Fibroblast of the conjunctiva (primary cell): ENCODE measurements at places on chromosomes 1 and 21.
A peak's percentile ranks its signal among the peaks of the same experiment; 100 is the strongest.

DNA sequence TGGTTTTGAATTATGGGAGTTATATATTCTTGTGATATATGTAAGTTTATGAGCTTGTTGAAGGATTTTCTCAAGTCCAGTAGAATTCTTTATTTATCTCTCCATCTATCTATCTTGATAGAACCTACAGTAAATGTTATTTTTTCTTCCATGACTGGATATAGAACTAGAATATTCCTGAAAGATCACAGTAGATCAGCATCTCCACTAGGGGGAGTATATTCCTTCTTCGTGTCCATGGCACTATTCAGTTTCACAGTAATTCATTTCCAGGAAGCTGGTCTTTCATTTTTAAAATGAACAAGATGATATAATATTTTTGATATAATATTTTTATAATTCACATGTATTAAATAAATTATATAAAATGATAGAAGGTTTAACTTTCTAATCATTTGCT is 18.8 kb downstream of the TMPRSS15 start:
- peak; percentile 10 for DNase-seq

DNA sequence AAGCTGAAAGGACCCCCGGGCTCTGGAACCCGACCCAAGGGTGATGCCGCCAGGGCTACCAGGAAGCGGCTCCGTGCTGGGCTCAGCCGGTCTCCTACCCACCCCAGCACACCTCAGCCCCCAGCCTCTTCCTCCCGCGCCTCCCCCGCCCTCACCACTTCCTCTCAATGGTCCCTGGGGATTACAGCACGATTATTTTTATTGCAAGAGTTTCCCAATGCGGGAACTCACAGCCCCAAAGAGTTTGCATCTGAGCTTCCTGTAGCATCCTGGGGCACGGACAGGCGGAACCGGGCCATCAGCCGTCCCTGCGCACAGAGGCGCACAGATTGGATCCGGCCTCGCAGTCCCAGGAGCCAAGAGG is 8.7 kb upstream of the SLX9 start:
- no peak for DNase-seq

GRCh38 chr1:39960431-39960958 is 5.5 kb downstream of the MFSD2A start:
- no peak for DNase-seq

- DNase-seq: no peak
These were observed 206.3 kb upstream of the NR5A2 start for GRCh38 chr1:199821029-199821779.

- no peak for DNase-seq
These were observed 98.8 kb downstream of the CCDC185 start for GRCh38 chr1:223492044-223492443.

DNA sequence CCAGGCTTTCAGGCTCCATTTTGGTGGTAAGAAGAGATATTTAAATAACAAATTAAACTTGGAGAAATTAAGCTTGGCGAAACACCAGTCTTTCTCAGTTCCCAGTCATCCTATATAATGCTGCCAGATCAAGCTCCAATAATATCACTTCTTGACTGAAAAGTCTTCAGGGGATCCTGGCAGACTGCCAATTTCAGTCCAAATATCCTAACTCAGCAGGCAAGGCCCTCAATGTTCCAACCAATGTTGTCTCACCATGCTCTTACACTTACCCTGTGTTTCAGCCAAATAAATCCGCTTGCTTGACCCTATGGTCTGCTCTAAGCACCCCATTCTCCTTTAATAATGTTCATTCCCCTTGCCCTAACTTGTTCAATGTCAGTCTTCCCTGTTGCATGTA is 39.9 kb upstream of the BCL10 start:
- no peak for DNase-seq

DNA sequence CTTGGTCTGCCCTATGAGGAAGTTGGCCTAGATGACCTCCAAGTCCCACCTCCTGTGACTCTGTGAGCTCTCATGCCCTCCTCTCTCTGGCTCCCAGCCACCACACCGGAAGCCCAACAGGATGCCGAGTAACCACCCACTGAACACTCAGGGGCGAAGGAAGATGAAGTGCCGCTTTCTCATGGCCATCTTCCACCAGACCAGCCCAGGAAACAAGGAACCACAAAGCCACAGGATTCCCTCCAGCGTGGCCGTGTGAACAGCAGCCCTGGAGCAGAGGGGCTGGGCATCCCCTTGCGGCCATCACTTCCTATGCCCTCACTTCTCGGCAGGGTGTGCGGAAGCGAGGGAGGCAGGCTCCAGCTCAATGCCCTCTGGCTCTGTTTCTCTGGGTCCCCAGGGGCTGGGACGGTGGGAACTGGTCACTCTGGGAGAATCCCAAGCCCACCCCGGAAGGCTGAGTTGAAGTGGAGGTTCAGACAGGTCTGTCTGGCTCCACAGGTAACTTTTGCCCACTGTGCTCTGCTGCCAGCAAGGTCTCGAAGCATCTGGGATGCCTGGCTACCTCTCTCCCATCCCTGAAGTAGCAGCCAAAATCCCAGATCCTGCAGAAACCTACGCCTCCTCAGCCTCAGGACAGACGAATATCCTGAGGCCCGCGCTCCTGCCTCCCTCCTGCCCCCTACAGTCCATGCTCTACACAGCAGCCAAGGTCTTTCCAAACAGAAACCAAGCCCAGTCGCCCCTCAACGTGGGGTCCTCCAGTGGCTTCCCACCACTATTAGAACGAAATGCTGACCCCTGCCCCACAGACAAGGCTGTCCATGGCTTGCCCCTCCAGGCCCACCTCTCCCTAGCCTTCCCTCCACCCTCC is 44.2 kb upstream of the ECE1 start:
- DNase-seq: no peak

DNA sequence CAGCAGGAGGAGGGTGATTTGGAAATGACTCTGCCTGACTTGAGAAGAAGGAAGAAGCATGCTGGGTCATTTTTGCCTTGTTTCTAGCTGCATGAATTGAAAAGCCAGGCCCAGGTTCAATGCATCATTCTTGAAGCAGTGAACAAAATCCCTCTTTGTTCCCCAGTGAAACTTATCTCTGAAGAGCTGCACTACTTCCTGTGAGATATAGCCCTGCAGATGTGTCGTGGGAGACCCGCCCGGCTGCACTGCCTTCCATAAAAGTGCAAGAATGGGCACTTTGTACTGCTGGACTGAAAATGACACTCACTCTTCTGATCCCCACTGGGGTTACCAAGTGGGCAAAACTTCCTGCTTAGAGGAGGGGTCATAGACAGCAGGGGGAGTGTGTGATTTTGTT is 249.2 kb upstream of the NFIA start:
- no peak for DNase-seq

DNA sequence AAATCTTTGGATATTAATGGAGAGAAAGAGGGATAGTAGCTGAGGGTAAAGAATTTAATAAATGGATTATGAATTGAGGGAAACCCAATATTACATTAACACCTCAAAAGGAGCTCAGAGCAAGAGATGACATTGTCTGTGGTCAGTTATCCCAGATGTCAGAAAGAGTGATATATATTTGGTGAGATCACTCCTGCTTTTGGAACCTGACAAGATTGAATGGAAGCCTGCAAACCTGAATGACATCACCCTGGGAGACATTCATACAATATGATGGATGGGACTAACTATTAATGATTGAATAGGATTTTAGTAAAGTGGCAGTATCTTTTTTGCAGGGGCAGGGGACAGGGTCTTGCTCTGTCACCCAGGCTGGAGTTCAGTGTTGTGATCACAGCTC is 6.8 kb upstream of the IFI6 start:
- DNase-seq: no peak

DNA sequence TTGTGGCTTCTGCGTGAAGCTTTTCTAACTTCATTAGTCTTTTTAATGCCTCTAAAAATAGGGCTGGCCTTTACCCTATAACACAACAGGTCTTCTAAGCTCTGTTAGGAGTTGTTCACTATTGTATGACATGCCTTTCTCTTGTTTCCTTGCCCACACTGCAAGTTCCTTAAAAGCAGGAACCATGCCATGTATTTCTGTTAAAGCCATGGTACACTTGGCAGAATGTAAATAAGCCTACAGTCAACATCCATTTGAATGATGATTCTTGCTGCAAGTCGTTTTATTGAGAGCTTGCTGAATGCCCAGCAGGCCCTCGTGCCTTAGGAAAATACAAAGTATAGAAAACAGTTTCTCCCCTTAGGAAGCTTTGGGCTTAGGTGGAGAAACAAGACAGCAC is 214.6 kb downstream of the DUSP10 start:
- no peak for DNase-seq

DNA sequence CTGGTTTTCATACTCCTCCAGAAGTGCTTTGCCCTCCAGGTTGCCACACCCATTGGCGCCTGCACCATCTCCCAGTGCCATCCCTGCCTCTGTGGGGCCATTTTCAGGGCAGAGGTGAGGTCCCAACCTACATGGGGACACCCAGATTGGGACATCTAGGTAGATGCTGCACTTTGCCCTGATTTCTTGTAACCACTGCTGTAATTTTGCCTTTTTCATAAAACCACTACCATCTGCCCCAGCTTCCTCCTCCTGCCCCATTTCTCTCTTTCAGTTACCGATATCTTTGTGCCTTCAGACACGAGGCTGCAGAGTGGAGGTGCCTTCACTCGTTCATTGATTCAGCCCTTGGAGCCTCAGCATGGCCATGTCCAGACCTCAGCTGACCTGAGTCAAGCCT is 21.4 kb downstream of the FAAH start:
- DNase-seq: no peak

DNA sequence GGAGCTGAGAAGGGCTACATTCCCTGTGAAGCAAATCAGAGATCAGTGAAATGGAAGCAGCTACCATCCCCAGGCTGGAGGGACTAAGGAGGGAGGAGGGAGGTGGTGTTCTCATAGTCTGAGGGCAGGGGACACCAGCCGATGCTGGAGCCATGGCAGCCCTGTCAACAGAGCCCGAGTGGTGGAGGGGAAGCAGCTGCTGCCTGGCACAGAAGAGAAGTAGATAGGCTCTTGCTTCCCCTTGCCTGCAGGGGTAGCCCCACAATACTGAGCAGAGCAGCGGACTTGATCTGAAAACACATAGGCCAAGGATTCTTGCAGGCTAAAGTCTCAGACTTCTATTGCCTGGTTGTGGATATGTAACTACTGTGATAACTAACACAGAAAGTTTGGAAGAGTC is 255.1 kb downstream of the FGGY start:
- DNase-seq: no peak

GRCh38 chr1:45512641-45513054 is 9.0 kb downstream of the PRDX1 start:
- DNase-seq: peak; percentile 55

- DNase-seq: peak; percentile 53
These were observed 28.3 kb downstream of the DEGS1 start for GRCh38 chr1:224211206-224211962.

DNA sequence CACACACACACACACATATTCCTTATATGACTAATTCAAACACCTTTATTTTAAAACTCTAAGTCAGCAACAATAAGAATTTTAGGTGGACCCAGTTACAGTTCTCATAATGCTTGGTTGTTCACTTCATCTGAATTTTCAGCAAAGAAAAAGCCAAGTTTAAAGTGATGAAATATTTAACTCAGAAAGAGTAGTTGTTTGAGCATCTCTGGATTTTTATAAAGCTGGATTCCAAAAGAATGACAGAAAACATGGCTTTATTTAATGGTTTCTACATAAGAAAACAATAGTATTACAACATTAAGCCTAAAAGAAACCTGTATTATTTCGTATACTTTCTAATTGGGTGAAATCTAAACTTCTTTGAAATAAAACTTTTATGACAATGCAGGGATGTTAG is 54.2 kb upstream of the ADAMTS5 start:
- DNase-seq: no peak

DNA sequence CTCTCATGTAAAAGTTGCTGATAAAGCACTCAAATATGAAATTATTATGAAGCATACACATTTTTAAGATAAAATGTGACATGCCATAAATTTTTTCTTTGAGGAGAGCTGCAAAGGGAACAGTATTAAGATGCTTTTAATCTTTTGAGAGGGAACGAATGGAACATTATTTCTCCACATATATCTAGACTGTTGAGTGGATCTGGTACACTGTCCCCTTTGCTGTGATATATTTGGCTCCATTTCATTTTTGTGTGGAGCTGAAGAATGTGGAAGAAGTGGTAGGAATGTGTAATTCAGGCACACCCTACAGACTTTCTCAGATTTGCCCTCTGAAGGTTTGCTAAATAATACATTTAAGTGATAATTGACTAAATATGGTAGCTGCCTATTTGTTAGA is 31.7 kb downstream of the PGM1 start:
- DNase-seq: no peak

DNA sequence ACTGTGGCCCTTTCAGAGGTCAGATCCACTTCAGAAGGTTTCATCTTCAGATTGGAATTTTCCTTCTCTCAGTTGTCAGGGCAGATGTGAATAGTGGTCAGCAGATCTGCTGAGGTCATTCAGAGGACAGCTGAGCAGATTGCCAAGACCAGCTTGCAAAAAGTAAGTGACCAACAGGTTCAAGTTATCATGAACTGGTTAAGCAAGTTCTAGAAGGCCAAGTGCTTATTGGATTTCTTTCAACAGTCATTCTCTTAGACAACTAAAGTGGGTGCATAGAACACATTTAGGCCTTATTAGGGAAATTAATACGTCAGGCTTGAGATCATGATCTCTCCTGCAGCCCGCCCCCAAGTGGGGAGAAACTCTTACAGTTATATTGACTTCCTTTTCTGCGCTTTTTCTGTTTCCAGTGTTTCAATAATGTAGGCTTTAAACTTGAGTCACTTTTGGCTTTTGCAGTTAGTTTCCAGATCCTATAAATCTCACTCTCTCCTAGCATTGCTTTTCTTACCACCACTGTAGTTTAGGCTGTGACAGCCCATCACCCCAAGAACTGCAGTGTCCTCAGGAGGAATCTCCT is 96.4 kb downstream of the C1orf21 start:
- DNase-seq: peak; percentile 34

GRCh38 chr1:7026169-7026568 is 240.9 kb downstream of the CAMTA1 start:
- no peak for DNase-seq

- no peak for DNase-seq
These were observed 40.2 kb downstream of the ATP1B1 start for GRCh38 chr1:169146576-169147214.

DNA sequence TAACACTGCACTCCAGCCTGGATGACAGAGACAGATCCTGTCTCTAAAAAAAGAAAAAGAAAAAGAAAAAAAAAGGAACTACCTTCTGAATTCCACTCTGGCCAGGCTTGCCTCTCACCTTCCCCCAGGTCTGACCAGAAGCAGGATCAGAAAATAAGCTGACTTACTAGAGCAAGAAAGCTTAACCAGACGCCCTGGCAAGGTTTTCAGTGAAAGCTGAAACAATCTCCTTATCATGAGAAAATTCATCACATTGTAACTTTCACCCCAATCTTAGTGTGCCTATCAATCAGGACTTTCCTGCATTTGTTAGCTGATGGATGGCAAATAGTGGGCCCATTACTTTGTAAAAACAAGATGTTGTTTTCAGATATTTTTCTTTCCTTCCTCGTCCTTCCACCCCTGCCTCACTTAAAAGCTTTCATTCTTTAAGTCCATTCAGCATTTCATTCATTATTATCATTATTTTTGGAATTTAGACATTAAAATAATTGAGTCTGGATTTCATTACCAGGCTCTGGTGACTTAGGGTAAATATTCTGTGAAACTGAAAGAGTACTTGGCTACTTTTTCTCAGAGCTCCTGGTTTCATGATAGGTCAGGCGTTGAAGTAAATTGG is 96.5 kb upstream of the CD34 start:
- DNase-seq: no peak
